ENCODE measurements at places on chromosomes 3 and 15. TPM values are rescaled to one million over a fixed set of nuclear protein-coding genes. Genes with fewer than 3 reads are reported as not detected.

The INTS14 gene
- 39.4 TPM for total RNA-seq

The CDCP1 gene
- total RNA-seq, result 21.5 TPM

The PPM1M gene
- 33.2 TPM for total RNA-seq

The CGNL1 gene
- total RNA-seq, result 65.6 TPM

The GPR27 gene
- total RNA-seq, result 11.2 TPM

The IMPG2 gene
- 0.23 TPM for total RNA-seq

The TGM4 gene
- 7.4 TPM for total RNA-seq

The CRYBG3 gene
- total RNA-seq, result 22.0 TPM

The RETNLB gene
- total RNA-seq, result not detected

The ITGB5 gene
- total RNA-seq, result 154 TPM

The RTP1 gene
- not detected for total RNA-seq

The ZNF774 gene
- 7.5 TPM for total RNA-seq
